Type B pancreatic cell (in vitro differentiated cells): ENCODE measurements at places on chromosomes 4 and X.

DNA sequence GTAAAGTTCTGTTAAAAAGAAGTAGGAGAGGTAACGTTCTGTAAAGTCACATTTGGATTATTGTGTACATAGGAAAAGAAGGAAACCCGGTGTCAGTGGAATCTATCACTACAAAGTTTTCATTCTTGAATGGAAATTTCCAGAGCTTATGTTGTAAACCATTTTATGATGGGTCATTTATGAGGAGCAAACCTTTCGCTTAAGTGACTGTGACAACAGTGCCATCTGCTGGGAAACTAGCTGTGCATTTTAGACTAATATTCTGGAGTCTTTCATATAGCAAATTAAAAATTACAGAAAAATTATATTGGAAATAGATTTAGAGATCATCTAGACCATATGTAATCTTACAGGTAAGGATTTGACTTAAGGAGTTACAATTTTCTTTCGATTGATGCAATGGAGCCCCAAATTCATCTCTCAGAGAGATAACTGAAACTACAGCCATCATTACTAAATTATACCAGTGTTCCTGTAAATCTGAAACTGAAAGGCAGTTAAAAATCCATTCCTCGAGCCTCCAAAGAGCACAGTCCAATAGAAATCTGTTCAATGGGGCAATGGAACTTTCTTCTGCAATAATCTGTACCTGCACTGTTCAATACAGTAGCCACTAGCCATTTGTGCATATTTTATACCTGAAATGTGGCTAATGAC lies 26.9 kb downstream of the ASB9 start:
- no peak for DNase-seq

DNA sequence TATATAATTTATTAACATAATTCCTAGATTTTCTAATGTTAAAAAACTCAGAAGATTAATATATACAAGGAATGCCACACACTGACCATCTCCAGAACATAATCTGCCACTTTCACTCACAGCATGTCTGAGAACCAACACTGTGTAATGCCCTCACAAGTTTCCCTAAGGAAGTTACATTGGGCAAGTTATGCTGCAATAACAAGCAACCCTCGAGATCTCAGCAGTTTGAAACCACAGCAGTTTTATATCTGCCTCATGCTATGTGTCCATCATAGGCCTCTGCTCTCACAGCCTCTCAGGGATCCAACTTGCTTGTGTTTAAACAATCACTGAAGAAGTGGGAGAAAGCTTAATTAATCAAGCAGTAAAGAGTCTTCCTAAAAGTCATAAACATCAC lies 250.0 kb upstream of the SLC7A11 start:
- DNase-seq: no peak

GRCh38 chr4:176492646-176493302 lies 173.0 kb downstream of the SPCS3 start:
- no peak for DNase-seq

DNA sequence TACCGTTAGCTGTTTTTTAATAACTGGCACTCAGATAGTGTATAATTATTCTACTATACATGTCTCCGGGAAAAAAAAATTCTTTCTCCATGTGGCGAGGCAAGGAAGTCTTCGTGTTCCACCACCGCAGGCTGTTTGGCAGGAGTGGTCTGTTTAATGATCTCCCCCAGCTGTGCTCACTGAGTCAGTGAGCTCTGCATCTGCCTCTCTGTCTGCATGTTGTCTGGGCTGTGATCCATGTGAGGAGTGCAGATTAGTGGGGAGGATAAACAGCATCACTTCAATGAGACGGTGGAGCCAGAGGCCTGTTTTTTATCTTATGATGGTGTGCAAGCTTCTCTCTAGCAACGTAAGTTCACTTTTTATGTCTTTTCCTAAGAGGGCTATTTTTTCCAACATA lies 69.8 kb downstream of the RPS3A start:
- no peak for DNase-seq

DNA sequence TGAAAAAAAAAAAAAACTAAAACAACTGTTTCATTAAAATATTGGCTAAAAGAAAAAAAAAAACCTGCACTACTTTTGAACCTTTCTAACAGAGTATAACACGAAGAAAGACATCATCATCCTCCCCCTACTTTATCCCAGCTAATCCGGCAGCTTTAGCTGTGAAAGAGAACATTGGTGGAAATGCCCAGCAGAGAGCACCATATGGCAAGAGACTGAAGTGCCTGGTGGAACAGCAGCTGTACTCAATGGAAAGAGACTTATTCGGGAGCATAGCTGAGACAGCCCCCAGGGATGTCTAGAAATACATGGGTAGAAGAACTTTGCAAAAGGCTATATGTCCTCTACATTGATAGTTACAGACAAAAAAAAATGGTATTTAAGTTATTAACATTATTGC lies 30.3 kb downstream of the STPG2 start:
- no peak for DNase-seq

GRCh38 chr4:23759066-23759465 lies 130.8 kb downstream of the PPARGC1A start:
- DNase-seq: no peak

DNA sequence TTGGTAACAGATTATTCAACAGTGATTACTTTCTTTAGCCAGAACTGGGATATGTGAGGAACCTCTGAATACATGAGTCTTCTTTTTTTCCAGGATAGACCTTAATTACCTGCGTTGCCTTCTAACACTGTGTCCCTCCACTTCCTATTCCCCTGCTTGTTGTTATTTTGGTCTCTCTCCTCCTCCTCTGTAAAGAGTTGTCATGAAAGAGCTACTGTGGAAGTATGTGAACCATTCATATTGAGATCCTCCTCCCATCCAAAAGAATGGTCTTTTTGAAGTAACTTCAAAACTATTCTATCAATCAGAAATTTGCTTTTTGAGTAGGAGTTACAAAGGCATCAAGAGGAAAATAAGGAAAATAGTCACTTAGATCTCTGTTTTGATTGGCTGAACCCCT lies 420.0 kb upstream of the TENM3 start:
- no peak for DNase-seq

DNA sequence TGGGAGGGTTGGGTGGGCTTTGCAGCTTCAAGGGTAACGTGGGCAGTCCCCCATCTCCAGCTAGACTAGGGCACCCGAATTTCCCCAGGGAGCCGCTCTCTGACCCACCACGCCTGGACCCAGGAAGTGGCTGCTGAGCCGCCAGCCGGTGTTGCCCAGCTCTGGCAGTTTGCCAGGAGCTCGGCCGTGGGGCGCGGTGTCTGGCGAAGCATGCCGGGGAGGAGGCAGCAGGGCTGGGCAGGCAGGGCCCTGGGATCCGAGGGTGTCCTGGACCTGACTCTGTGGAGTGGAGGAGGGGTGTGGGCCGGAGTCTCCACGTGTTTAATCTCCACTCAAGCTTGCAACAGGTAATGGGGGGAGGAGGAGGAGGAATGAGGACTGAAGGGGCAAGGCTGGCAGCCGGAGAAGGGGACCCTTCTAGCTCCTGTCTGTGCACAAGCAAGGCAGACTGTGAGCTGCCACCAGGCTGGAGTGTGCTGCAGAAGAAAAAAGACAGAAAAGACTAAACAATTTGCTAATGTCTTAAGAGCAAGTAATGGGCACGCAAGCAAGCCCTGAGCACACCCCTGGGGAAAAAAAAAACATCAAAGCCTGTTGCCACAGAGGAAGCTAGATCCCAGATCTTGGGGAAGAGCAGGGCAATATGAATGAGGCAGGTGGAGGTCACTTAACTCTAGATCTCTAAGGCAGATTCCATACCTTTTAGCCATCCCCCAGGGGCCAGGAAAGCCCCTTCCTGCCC lies 2.4 kb downstream of the LONRF3 start:
- DNase-seq: peak; percentile 67

DNA sequence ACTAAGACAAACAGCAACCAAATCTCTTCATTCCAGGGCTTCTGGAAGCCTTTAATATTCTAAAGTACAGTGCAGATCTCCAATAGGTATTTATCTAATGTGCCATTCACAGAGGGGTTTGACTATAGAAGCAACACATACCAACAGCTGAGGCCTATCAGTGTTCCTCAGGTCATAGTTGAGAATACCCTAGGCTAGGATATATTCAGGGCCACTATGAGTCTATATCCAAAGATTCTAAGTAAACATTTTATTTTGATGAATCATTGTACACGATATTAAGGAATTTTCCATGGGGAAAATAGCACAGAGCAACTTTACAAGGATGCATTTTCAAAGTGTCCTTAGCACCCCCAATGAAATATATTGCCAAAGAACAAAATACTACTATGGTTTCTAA lies 9.7 kb downstream of the SMIM10 start:
- no peak for DNase-seq

DNA sequence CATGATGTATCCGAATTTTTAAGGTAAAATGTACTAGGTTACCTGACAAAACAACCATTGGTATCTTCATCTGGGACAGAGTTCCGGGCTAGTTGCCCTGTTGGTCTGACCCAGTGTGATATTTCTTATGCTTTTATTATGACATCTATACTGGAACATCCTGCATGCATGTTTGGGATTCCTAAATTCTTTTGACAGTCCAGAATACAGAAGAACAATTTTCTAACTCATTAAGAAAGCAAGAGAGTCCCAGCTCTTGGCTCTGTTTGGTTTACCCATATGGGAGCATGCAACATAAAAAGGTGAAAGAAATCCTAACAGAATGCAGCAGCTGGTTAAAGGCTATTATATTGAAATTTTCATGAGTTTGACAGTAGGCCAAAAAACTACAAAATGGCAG lies 247.7 kb upstream of the FTHL17 start:
- no peak for DNase-seq

GRCh38 chr4:10495651-10496050 lies 38.4 kb upstream of the ZNF518B start:
- DNase-seq: no peak

DNA sequence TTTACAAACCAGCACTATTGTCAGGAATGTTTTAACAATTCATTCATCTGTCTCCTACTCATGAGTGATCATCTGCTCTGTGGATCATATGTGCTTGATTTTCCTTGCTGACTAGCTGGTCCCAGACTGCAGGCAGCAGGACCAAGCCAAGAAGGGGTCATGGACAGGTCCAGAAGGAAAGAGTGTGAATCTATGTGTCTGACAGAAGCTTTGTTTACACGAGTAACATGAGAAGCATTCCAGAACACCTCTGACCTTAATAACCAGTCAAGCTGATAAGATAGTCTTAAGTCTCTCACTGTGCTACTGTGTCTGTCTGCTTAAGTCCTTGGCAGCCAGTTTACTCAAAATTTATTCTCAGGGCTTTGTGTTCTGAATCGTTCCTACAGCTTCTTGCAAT lies 39.0 kb downstream of the GUCY1A1 start:
- DNase-seq: no peak

- no peak for DNase-seq
These were observed 11.2 kb upstream of the GNRHR start for GRCh38 chr4:67765401-67765800.

- no peak for DNase-seq
These were observed 146.7 kb upstream of the MAP3K15 start for GRCh38 chrX:19661961-19662360.

DNA sequence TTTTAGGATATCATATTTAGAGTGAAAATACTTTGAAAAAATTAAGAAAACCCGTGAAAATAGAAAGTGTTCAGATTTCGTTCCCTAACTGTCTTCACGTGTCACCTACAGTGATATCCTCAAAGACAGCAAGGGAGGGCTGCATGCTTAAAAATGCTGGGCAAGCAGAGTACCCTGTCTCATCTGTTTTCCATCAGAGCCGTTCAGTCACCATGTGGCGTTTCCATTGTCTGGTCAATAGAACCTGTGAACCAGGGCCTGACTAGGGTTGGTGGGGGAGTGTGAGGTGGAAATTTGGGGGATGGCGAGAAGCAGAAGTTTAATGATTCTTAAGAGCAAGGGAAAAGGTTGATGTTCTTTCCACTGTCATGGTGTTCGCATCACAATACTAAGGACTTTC lies 173.9 kb downstream of the BMPR1B start:
- no peak for DNase-seq

DNA sequence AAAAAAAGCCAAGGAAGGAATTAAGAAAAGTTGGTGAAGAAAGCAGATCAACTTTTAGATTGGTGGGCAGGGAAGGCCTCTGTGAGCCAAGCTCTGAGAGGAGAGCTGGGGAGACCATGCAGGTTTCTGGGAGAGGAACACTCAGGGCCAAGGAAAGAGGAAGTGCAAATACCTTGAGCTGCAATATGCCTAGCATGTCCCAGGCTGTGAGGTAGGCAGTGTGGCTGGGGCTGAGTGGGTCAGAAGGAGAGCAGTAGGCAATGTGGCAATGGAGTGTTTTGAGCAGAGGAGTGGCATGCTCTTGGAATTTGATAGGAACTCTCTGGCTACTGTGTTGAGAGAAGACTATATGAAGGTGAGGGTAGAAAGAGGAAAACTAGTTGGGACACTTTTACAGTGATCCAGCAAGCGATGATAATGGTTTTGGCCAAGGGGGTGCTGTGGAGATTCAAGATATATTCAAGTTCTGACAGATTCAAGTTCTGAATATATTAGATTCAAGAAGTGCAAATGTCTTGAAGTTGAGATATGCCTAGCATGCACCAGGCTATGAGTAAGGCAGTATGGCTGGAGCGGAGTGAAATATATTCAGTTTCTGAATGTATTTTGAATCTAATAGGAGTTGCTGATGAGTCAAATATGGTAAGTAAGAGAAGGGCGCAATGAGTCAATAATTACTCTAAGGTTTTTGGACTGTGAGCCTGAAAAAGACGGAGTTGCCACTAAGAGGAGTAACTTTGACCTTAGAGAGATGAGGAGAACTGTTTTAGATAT lies 172.5 kb downstream of the CAMK2D start:
- DNase-seq: no peak

GRCh38 chr4:159428975-159429692 lies 326.3 kb downstream of the RAPGEF2 start:
- no peak for DNase-seq

GRCh38 chr4:61923179-61923578 lies 723.1 kb downstream of the ADGRL3 start:
- DNase-seq: no peak

DNA sequence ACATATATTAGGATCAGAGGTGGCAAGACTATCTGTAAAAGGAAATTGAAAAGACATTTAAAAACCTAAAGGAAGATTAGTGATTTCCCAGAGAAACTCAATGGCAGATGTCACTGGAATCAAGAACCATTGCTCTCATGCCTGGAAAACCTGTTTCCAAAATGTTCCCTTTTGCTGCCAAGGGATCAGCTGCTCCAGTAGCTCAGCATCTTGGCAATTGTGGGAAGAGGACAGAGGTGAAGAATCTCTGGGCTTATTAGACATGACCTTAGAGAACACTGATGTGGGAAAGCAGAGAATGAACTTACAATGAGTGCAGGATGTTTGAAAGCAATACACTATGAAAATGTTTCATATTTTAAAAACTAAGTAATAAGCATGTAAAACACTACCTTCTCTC lies 98.3 kb downstream of the SHROOM3 start:
- no peak for DNase-seq

DNA sequence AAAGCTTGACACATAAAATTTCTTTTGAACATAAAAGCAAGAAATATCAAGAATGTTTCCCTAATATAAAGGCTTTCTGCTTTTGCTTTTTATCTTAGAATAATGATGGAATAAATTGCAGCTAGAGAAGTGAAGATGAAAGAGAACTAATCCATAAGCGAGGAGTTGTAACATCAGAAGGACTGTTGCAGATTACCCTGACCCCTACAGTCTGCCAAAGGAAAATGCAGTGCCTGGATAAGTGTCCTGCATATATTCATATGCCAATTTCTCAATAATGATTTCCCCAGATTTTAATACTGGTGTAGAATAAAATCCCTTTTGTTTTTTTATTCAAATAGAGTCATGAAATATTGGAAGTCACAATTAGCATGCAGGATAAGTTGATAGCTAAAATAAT lies 115.9 kb downstream of the MAGEC2 start:
- no peak for DNase-seq
